NCI-H1105 (cell line): ENCODE measurements at places on chromosomes 4 and X.

DNA sequence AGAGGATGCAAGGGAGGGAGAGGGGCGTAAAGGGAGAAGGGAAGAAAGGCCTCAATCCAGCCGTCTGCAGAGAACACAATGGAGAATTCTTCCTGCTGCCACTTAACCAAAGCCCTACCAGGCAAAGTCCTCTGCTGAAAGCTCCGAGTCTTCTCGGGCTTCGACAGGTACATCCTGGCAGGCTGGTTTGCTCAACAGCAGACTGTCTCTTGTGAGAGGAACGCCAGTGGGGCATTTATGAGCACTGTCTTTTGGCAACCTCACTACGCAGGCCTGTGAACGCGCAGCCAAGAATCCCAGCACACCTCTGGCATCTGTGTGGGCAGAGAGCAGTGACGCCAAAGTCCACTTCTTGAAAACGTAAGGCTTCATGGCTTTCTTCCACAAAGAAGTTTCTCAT is 207.5 kb upstream of the FAM9B start:
- DNase-seq = no peak

DNA sequence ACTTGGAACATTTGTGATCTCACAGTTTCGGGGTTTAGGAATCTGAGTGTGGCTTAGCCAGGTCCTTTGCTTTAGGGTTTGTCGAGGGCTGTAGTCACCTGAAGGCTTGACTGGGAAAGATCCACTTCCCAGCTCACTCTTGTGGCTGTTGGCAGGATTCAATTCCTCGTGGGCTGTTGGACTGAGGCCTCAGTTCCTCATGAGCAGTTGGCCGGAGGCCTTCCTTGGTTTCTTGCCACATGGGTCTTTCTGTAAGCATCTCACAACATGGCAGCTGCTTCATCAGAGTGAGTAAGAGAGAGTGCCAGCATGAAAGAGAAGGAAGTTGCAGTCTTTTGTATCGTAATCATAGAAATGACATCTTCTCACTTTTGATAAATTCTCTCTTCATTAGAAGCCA is 11.1 kb downstream of the TXLNG start:
- no peak for DNase-seq

GRCh38 chr4:16225863-16226815 is at the start of gene TAPT1:
TSS of gene TAPT1 (minus strand) at chr4:16226471. CDS start at chr4:16226457, 14 bp downstream.
- DNase-seq = peak; percentile 19

DNA sequence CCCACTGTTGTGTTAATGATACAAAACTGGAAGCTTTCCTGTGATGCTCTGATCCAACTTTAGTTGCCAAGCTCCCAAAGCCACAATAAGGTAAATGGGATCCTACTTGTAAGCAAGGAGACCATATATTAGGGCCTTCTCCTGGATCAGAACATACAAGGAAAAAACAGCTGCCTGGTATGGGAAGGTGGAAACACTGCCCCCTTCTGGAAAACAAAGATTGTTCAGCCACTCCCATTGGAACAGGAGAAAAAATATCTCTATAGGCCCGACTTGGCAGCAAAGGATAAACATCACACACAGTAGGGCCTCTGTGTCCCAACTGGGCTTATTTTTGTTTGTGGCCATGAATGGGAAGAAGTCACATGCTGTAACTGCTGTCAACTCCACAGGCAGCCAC is 166.5 kb downstream of the TBX22 start:
- no peak for DNase-seq

GRCh38 chr4:166318810-166319525 is 445.9 kb downstream of the TLL1 start:
- DNase-seq = no peak

DNA sequence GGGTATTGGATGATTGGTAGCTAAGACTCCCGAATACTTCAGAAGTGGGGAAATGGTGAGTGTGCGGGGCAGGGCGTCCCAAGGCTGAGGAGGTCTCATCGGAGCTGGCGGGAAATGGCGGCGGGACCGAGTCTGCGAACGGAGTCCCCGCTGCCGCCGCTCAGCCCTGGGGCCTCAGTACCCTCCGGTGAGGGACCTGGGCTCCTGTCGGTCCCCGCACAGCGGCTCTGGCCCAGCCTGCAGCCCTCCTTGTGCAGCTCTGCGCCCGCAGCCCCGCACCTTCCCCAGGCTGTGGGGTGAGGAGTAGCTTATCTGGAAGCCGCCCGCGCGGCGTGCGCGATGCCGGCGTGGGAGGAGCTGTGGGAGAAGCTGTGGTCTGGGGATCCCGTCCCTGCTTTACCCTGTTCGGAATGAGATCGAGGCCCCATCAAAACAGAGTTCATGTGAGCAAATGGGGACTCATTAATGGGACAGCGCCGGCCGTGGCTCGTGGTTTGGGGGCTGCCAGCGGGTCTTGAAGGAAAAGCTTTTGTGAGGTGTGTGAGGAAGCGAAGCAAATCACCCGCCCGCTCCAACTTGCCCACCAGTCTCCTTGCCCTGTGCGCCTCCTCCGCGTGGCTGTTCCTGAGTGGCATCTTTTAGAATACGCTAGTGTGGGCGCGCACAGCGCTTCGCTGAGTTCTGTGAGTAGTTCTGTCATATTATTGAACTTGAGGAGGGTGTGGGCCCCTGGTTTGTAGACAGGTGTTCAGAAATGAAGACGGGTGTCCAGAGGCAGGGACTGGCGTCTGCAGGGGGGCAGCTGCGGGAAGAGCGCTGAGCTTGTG is 531 bp downstream of the ZNF141 start:
- no peak for DNase-seq

DNA sequence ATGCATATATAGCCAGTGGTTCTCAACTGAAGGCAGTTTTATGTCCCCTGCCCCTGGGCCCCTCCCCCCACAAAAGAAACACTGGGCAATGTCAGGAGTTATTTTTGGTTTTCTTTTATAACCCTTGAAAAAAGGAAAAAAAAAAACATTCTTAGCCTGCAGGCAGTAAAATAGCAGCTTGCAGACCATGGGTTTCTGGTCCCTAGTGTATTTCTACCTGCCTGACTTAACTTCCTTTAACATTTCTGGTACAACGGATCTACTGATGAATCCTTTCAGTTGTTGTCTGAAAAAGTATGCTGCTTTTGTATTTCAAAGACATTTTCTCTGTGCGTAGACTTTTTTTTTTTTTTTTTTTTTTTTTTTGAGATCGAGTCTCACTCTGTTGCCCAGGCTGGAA is 11.1 kb upstream of the FAM200B start:
- no peak for DNase-seq

GRCh38 chr4:59936566-59936965 is 1263.6 kb upstream of the ADGRL3 start:
- peak; percentile 20 for DNase-seq

DNA sequence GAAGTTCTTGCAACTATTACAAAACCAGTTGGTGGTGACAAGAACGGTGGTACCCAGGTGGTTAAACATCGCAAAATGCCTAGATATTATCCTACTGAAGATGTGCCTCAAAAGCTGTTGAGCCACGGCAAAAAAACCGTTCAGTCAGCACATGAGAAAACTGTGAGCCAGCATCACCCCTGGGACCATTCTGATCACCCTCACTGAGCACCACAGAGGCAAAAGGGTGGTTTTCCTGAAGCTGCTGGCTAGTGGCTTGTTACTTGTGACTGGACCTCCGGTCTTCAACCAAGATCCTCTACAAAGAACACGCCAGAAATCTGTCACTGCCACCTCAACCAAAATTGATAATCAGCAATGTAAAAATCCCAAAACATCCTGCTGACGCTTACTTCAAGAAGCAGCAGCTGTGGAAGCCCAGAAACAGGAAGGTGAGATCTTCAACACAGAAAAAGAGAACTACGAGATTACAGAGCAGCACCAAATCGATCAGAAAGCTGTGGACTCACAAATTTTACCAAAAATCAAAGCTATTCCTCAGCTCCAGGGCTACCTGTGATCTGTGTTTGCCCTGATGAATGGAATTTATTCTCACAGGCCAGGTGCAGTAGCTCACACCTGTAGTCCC is 21.4 kb upstream of the SLC10A6 start:
- DNase-seq = no peak

GRCh38 chr4:48634688-48635308 is 144.7 kb downstream of the ZAR1 start:
- DNase-seq = no peak

GRCh38 chrX:67961516-67961915 is 417.7 kb downstream of the AR start:
- DNase-seq = no peak

DNA sequence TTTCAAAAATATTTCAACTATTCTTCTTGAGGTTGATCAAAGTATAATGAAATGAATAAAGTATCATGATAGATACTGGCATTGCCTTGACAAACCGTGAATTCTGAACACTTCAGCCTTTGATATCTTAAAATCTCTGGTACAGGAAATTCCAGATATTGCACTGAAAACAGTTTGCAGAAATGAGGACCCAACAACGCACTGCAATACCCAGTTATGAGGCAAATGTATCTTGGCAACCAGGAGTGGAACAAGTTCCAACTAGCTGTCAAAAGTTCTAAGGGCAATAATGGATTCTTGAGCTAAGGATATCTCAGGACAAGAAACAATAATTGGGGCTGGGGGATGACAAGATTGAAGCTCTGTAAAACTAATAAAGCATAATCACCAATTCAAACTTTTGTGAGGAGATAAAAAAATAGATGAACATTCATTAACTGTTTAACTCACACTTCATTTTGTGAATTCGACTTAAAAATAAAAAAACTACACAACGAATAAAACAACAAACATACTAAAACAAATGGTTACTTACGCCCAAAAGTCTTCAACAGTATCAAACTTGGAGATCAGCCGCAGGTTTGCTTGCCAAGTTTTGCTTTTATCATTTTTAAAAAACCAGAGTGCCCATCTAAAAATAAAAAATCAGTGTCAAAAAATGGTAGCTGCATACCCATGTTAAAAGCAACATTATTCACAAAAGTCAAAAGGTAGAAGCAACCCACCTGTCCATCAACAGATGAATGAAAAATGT is 38.1 kb downstream of the EIF4E start:
- no peak for DNase-seq

GRCh38 chrX:136652822-136653723 is 5.1 kb downstream of the CD40LG start:
- no peak for DNase-seq

- no peak for DNase-seq
Measured at GRCh38 chrX:10492250-10492649, 128.1 kb downstream of the MID1 start.

- DNase-seq = no peak
Measured at GRCh38 chrX:17566740-17567139, 170.6 kb upstream of the SCML1 start.

DNA sequence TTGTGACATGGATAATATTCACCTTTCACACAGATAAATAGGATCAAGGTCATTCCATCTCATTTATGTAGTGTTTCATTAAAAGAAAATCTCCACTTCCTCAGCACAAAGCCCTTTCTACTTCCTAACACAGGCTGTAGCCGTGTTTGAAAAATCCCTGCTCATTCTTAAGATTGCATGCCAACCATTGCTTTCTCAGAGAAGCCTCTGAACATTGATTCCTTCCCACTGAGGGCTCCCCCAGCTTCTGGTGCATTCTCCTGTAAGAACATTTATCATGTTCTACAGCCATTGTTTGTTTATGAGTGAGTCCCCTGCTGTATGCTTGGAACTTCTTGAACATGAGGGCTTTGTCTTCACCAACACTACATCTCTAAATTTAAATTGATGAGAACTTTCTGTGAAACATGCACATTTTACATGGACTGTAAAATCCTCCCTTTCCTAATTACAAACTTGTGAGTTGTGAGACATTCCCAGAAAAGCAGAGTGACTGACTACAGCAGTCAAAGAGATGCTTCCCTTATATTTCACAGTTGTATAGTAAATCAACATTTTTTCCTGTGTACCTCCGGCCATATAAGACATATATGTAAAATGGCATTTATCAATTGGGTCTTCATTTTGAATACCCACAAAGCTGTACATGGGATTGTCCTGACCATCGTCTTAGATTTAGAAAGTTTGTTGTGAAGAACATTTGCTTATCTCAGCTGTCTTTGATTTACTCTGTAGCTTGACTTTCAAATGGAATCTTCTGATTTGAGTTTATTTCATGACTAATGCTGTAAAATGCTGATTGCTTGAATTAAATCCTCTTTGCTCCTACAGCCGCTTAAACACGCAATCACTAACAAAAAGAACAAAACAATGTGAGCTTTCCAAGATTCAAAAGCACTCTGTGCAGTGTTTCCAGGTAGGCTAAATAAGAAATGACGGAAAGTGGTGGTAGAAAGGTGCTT is 600.5 kb upstream of the SLIT2 start:
- no peak for DNase-seq

GRCh38 chrX:153934762-153935325 is at the start of gene NAA10:
TSS of gene NAA10 (minus strand) at chrX:153935037. CDS start at chrX:153934904, 133 bp downstream.
- DNase-seq = peak; percentile 79

- DNase-seq = no peak
Measured at GRCh38 chrX:104318330-104319009, 63.7 kb upstream of the ESX1 start.

DNA sequence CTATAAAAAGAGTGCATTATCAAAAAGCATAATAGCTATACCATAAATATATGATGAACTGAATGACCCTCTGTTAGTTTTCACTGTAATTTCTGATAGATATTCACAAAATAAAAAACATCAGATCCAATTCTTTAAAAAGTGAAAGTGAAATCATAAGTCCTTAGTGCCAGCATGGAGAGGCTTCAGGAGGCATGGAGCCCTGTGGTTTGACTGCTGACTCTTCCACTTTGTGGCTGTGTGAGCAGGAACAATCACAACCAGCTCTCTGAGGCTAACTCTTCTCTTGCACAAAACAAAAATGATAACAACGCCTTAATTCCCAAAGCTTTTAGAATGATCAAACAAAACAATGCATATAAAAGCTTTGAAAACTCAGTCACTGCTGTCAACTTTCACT is 1143.9 kb downstream of the PDHA2 start:
- no peak for DNase-seq
